ENCODE measurements at places on chromosomes 5 and 9.

- DNase-seq: no peak
Observed at GRCh38 chr9:134321531-134321930, 4.7 kb upstream of the RXRA start.

DNA sequence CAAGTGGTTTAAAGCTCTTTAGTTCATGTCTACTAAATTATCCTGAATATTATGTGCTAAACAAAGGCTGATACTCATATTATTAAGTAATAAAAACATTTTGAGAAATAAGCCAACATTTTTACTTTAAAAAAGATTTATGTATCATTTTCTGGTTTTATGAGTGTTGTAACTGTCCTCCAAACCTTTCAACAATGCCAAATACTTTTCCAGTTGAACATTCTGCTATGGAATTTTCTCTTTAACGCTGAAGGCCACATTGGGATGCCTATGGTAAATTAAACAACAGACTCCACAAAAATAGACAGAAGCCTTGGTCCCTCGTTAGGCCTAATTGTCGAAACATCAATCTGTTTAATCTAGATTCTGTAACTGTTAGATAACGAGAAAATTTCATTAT lies 131.3 kb downstream of the GLIS3 start:
- DNase-seq: no peak

DNA sequence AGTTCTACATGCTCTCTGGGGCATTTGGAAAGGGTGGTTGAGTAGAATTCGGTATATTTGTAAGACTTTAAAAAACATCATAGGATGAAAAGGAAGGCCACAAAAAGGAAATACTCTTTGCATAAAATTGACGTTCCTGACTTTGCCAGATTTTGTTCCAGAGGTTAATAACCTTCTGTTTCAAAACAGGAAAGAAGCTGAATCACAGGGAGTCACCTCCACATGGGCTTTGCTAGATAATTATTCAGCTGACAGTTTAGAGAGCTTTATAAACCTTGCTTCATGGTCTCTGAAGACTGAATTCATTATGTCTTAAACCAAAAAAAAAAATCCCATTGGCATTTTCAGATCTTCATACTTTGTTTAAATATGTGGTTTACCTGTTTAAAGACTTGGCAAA lies 203.7 kb downstream of the SEMA6A start:
- no peak for DNase-seq

DNA sequence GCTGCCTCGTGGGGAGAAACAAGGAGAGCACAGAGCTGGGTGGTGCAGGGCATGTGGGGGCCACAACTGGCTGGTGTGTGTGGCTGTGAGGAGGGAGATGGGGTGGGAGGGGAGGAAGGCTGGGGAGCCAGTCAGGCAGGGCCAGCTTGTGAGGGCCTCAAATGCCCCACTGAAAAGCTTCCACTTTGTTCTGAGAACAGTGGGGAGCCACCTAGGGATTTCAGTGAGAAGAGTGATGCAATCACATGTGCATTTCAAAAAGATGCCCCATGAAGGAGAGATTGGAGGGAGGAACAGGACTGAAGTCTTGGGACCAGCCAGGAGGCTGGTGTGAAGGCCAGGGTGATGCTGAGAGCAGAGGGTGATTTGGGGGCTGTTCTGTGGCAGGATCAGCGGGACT lies 1.3 kb downstream of the OR13J1 start:
- peak; percentile 32 for DNase-seq

GRCh38 chr5:21806943-21807342 lies 1046.2 kb downstream of the CDH12 start:
- no peak for DNase-seq

- DNase-seq: no peak
Observed at GRCh38 chr9:82273121-82273520, 284.5 kb downstream of the SPATA31D1 start.

- DNase-seq: no peak
Observed at GRCh38 chr9:69036309-69036708, 757 bp downstream of the FXN start.

DNA sequence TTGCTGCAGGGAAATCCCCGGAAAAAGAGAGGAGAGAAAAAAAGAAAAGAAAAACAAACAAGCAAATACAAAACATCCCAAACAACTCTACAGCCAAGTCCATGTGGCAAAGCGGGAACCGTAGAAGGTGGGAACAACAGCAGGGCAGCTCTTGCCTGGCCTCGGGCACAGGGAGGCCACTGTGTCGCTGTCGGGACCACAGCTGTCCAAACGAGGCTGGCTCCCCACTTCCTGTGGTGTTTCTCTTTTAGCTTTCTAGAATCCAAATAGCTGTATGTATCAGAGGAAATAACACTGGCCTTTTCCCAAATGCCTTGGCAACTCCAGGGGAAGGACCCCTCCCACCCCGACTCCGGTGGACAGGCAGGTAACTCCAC lies 41.6 kb upstream of the EQTN start:
- DNase-seq: no peak

DNA sequence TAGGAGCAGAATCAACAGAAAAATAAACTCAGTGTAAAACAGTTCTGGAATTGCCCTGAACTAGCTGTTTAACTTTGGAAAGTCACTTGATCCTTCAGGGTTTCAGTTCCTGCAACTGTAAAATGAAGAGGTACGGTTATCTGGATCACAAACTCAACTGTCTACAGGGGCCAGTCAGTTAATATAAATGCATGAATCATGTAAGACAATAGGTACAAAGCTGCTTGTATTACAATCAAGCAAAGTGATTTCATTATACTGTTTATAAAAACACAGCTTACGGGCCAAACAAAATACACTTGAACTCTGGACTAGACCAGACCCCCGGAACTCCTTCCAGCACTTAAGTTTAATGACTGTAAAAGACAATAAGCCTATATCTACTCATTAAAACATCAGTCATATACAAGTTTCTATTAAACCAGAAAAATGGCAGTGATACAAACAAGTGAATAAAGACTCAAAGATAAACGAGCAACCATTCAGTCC lies 73.0 kb downstream of the MRPS27 start:
- DNase-seq: no peak

GRCh38 chr5:170261528-170262043 lies 28.8 kb downstream of the C5orf58 start:
- no peak for DNase-seq

- DNase-seq: peak; percentile 11
Observed at GRCh38 chr9:110241858-110242321, 14.4 kb downstream of the TXN start.

- no peak for DNase-seq
Observed at GRCh38 chr9:72383978-72384709, 19.1 kb upstream of the ZFAND5 start.

- DNase-seq: no peak
Observed at GRCh38 chr5:13865312-13865711, 79.2 kb downstream of the DNAH5 start.
